Left forelimb (tissue), 1 donor: ENCODE measurements at places on chromosomes 5 and 9.

DNA sequence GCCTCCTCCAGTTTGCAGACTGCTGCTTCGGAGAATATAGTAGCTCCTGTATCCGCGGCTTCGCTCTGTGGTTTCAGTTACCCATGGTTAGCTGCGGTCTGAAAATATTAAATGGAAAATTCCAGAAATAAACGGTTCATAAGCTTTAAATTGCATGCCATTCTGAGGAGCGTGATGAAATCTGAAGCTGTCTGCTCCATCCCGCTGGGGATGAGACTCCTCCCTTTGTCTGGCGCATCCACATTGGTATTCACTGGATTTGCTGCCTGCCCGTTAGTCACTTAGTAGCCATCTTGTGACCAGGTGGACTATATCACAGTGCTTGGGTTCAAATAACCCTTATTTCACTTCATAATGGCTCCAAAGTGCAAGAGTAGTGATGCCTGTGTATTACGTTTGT is 36.3 kb downstream of the MSX2 start:
- no peak for DNase-seq

- DNase-seq = no peak
These were observed 7.1 kb upstream of the IFNA6 start for GRCh38 chr9:21357479-21358460.

GRCh38 chr9:138067613-138068367 is 190.2 kb downstream of the CACNA1B start:
- peak; percentile 40 for DNase-seq

DNA sequence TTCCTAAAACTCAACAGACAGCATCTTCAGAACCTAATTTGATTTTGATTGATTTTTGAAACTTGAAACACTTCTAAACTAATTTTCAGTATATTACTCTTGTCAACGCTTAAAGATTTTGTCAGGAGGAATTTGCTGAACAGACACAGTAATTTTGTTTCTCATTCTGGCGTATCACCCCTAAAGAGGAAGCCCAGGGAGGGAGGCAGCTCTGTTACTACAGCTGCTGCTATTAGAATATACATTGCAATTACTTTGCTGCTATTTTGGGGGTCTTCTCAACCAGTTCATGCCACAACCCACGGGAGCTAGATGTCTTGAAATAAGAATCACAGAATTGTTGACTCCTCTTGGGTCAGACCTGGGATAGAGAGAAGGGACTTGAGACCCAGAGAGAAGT is 122.6 kb downstream of the TLR4 start:
- no peak for DNase-seq

- no peak for DNase-seq
These were observed 2.9 kb upstream of the FNBP1 start for GRCh38 chr9:130045725-130046450.

DNA sequence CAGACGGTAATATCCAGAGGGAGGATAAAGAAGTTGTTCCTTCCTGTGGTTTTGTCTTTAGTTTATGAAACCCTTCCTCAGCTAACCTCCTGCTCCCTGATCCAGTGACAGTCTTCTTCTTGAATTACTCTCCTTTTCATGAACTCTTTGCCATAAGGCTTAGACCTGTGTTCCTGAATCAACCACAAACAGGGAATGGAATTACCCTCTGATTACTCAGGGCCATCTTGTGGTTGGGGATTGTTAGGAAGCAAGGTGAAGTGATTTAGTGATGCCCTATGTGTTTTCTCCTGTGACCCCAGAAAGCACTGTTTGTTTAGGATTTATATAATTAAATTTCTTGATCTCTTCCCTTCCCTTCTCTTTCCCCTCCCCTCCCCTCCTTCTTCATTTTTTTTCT is 409.1 kb downstream of the TAF11L14 start:
- no peak for DNase-seq

DNA sequence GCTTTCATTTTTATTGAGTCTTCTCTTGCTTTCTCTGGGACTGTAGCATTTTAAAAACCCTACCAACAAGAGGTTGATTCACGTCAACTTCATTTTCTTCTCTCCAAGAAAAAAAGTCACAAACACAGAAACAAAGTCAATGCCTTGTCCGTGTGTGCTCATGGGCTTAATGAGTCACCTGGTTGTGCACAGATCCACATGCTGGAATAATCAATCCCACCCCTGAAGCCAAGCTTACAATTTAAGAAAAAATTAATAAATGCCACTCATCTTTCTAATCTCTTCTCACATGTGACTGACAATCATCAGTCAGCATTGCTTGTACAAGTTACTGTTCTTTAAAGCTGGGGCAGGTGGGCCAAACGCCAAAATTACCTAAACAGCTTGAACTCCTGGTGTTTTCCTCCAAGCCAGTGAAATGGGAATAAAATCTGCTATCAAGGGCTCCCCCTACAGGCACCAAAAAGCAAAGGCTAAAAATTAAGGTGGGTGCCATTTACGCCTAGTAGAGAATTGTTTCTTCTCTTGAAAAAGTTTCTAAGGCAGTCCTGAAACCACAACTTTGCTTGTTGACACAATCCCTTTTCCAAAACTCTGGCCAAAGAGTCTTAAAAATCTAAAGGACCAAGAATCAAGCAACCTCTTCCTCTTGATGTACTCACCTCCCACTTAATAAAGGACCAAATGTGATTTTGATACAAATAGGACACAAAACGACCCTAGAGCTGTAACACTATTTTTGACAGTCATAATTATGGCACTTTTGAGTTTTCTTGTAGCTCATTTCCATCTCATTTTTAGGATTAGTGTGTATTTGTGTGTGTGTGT is 21.3 kb downstream of the TRMO start:
- no peak for DNase-seq

DNA sequence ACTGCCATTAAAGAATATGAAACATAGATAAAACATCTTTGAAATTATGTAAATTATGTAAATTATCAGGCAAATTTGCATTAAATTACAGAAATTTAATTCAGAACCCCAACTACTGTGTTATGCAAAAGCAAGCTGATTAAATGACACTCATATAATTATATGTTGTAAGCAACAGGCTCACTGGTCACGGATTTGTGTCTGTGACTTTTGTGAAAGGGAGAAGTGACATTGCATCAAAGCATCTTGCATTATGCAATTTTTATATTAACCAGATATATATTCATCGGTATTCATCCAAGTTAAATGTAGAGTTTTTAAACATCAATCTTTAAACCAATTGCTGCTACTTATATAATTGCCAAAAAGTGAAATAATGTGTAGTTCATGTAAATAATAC is 13.0 kb upstream of the GLIPR2 start:
- DNase-seq = no peak

GRCh38 chr5:62265648-62266112 is 40.3 kb upstream of the KIF2A start:
- no peak for DNase-seq

DNA sequence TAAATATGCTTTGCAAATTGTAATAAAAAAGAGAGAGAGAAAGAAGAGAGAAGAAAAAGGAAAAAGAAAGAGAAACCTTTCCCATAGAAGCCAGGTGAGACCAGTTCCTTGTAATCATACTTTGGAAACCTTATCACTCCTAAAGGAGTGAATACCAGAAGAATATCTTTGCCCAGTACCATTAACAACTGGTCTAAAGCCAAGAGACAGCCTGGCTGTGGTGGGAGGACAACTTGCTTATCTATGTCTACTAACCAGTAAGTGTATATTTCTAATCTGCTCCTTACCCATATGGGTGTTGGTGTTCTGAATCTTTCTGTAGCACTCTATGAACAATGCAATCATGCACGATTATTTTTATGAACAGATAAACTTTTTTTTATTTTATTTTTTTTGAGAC is 10.5 kb upstream of the TXN start:
- DNase-seq = no peak

- DNase-seq = no peak
These were observed 1.8 kb upstream of the AQP7 start for GRCh38 chr9:33403941-33404787.

DNA sequence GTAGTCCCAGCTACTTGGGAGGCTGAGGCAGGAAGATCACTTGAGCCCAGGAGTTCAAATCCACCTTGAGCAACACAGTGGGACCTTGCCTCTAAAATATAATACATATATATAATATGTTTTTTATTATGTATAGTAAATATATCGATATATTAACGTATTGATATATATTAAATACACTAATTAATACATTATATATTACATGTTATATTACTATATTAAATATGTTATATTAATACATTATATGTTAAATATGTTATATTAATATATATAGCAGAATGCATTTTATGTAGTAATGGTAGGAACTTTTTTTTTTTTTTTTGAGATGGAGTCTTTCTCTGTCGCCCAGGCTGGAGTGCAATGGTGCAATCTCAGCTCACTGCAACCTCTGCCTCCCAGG is 18.1 kb upstream of the BNC2 start:
- DNase-seq = no peak

DNA sequence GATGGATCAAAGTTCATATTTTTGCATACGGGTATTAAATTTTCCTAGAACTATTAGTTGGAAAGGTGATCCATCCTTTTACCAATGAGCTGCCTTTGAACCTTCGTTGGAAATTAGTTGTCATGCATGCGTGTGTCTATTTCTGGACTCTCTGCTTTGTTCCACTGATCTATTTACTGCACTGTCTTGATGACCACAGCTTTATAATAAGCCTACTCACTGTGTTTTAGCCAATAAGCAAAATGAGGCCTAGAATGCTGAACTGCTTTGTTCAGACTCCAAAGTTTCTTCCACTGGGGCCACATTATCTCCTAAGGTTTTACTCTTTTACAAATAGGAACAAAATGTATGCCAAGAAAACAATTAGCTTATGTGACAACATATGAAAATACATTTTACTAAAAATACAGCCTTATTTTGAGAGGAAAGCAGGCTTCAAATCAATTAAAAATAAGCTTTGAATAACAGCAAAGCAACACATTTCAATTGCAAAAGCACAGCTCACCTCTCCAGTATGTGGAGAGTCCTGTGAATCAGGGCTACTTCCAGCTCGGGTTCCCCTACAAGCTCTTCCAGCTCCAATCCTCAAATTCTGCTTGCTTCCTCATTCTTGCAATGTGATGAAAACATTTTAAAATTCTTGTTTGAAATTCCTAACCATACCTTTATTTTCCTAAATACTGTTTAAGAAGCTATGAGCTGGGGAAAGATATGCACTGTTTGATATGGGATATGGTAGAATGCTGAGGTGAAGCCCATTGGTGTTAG is 72.0 kb downstream of the RETREG1 start:
- no peak for DNase-seq

DNA sequence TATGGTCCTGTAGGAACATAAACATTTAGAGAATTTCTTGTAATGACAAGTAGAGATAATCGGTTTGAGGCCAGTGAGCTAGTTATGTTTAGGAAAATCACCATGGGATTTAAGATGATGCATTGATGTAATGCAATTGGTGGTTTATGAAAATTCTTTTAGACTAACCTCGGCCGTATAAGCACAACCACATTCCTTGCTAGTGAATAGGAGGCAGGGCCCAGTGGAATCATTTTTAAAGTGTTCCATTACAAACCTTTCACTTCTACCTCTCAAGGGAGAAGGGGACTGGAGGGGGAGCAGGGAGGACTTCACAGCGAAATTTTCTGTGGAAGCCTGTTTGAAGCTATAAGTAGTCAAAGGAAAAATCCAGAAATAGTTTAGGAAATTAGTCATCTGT is 71.8 kb upstream of the NFIL3 start:
- DNase-seq = no peak
